ENCODE measurements at places on chromosomes 6 and 20.
A peak's percentile ranks its signal among the peaks of the same experiment; 100 is the strongest.

- DNase-seq = no peak
Observed at GRCh38 chr20:61705386-61706258, 360.1 kb downstream of the TAF4 start.

GRCh38 chr6:318243-318890 lies 26.1 kb downstream of the DUSP22 start:
- no peak for DNase-seq

GRCh38 chr6:119562168-119562567 lies 212.6 kb upstream of the MAN1A1 start:
- DNase-seq = no peak

- DNase-seq = peak; percentile 16
Observed at GRCh38 chr6:56046576-56046975, 171.2 kb upstream of the BMP5 start.

DNA sequence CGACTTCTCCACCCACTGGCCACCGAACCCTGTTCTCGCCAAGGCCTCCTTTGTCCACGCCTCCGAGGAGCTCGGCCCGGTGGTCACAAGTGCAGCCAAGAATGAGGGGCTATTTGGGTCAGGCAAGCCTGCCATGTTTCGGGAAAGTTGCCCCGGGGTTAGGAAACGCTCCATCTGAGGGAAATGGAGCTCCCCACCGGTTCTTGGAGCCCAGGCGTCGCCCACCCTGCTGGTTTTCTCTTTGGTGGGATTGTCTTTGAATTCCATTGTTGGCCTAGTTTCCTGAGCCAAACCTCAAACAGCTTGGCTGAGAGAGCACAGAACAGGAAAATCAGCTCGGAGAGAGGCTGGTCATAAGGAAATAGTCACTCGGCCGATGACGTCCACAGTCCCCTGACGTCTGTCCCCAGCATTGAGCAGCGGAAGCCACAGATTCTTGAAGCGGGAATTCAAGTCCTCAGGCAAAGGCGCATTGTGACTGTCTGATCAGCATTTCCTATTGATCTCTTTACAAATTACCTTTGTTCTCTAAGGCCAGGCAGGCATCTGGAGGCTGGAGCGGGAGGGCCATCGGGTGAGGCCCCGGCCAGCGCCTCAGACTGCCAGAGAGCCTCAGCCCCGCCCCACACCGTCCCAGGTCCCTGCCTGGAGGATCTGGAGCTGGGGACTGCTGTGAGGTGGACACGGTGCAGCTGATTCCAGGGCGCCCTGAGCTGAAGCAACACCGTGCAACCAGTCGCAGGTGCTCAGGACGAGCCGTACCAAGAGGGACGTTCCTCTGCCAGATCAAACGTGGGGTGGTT lies 138.6 kb downstream of the DLL1 start:
- DNase-seq = peak; percentile 80

DNA sequence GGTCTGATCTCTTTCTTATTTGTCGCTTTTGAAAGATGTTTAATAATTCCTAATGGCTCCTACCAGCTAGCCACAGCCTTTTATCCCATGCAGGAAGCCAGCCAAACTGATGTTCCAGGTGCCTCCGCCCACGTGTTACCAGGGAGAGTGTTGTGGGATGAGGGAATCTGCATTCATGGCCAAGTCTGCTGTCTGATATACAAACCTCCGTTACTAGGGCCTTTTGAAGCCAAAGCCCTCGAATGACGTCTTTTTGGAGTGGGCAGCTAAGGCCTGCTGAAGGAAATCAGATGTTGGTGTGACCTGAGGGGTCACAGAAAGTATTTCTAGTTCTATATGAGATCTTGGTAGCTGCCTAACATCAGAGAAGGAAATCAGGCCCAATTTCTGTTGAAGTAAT lies 21.3 kb downstream of the STK35 start:
- DNase-seq = no peak

DNA sequence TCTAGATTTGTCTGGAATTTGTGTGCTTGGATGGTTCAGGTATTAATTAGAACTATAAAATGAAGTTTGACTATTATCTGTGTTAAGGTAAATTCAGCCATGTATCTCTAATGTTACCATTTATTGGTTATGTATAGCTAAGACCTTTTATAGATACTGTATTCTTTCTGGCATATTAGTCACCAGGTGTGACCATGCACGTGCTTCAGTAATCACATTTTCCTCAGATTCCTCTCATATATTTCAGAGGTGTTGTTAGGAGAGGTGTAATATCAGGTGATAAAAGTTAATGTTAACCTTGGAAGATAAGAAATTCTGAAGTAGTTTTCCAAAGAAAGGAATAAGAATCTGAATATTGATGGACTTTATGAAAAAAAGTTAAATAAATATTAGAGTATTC lies 194.5 kb upstream of the KHDRBS2 start:
- no peak for DNase-seq

- no peak for DNase-seq
Observed at GRCh38 chr6:14703586-14703985, 542.3 kb upstream of the JARID2 start.

GRCh38 chr20:33693289-33693688 lies 7.1 kb upstream of the E2F1 start:
- DNase-seq = no peak

GRCh38 chr6:43287717-43288679 lies 10.1 kb upstream of the SLC22A7 start:
- DNase-seq = no peak

- no peak for DNase-seq
Observed at GRCh38 chr20:6838181-6838826, 70.8 kb downstream of the BMP2 start.

GRCh38 chr6:25726122-25726911 lies 28.2 kb upstream of the SLC17A4 start:
- DNase-seq = no peak

- peak; percentile 83 for DNase-seq
Observed at GRCh38 chr20:59299945-59300332, 472 bp upstream of the EDN3 start.

GRCh38 chr20:2751878-2752566 lies 48.4 kb downstream of the CPXM1 start:
- no peak for DNase-seq

DNA sequence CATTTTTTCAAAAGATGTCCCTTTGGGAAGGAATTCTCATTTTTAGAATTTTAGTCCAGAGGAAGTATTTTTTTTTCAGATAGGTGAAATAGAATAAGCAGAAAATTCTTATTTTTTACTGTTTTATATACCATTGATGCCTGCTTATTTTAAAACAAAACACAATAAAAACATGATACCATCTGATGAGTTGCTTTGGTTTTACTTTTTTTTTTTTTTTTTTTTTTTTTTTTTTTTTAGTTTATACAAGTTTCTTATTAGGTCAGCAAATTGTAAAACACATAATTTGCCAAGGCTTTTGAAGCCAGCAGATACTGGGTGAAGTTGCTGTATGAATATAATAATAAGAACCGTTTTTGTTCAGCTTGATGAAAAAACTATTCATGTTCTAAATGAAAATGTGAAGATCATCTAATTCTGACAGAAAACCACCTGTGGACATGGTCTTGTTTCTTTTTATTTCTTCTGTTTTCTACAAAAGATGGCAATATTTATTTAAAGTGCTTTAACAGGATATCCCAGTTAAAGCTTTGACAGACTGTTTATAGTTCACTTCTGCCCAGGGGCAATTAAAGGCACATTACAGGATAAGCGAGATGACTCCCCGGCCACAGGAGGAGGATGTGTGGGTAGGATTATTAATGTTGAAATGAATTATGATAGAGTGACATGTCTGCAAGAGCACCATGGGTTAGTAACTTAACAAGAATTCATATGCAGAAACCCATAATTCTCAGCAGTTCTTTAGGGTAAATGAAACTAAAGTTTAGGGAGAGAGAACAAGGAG lies 31.1 kb downstream of the MYB start:
- no peak for DNase-seq

DNA sequence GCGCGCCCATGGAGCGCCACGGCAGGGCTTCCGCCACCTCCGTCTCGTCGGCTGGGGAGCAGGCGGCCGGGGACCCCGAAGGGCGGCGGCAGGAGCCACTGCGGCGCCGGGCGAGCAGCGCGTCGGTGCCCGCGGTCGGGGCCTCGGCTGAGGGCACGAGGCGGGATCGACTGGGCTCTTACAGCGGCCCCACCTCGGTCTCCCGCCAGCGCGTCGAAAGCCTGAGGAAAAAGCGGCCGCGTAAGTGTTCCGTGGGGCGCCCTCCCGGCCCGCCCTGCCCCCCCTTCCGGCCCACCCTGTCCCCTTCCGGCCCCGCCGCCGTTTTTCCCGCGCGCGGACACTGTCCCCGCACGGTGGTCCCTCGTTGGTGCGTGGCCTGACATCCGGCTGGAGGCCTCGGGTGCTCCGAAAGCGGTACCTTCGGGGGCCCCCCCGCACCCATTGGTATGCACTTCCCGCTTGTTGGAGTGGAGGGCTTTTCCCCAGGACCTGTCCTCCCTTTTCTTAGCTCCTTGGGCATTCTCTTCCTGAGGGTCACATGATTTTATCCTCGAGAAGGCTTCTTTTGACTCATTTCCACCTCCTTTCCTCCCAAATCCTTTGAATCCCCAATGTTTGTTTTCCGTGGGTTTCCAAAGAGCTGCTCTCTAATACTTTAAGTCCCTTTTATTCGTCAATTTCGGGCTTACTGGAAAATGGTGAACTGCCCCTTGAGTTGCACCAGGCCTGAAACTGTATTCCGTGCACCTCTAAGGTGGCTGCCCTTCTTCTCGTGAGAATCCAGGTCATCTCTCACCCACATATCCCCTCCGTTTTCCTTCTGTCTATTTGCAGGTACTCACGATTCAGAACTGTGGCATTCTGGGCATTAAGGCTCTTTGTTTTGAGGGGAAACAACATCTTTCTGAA lies 556 bp downstream of the PANK2 start:
- DNase-seq = peak; percentile 16

- DNase-seq = no peak
Observed at GRCh38 chr6:87251225-87251624, 71.2 kb upstream of the SMIM8 start.

DNA sequence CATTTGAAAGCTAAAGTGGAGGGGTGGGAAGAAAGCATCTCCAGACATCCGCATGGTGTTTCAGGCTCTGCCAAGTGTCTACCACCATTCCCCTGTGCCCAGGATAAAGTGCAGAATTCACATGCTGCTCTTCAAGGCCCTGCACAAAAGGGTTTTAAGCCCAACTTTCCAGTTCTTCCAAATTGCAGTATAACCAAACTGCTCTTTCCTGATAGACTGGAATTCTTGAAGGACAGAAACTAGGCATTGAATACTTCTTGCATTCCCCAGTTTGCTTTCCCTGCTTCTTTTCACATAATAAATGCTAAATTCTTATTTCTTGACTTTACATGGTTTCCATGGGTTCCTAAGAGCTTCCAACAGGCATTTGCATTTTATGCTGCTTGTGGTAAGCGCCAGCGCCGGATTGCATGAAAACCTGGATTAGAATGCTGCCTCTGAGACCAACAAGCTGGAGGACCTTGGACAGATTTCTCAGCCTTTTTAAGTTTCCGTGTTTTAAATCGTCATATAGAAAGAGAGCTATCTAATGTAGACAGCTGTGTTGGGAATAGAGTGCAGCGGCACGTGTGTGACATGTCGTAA lies 7.9 kb downstream of the SOX4 start:
- DNase-seq = no peak

- no peak for DNase-seq
Observed at GRCh38 chr20:62952968-62953838, 694 bp downstream of the SLC17A9 start.

DNA sequence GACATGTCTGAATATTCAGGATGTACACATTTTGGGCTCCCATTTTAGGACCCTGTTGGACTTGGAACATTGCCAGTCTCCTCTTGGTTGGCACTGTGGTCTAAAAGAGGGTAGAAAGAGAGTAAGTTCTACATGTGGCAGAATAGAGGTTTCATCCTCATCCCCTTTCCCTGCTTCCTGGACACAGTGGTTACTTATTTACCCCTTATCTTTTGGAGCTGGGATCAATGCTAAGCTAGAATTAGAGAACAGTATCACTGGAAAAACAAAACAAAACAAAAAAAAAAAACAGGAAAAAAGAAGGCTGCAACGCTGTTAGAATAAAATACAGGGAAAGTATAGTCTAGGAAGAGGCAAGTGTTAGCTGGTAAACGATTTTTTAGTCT lies 790.6 kb downstream of the MAFB start:
- DNase-seq = no peak

DNA sequence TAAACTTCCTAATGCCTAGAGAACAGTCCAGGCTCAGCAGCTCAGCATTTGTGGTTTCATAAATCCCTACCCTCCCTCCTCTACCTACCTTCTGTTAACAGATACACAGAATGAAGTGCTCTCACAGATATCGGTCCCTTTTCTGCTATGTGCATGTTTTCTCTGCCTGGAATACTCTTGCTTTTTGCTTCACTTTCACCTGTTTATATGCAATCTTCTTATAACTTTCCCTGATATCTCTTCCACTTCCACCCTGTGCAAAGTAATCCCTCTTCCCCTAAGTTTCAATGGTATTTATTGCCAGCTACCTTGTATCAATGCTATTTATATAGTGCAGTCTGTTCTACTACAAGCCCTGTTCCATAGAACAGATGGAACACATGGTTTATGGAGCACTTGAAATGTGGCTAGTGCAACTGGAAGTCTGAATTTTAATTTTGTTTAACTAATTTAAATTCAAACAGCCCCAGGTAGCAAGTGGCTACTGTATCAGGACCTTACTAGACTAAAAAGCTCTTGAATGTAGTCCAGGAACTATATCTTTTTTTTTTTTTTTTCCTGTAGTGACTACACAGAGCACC lies 3.1 kb upstream of the TAB2 start:
- no peak for DNase-seq

- no peak for DNase-seq
Observed at GRCh38 chr6:79946272-79947190, 822 bp downstream of the ELOVL4 start.

DNA sequence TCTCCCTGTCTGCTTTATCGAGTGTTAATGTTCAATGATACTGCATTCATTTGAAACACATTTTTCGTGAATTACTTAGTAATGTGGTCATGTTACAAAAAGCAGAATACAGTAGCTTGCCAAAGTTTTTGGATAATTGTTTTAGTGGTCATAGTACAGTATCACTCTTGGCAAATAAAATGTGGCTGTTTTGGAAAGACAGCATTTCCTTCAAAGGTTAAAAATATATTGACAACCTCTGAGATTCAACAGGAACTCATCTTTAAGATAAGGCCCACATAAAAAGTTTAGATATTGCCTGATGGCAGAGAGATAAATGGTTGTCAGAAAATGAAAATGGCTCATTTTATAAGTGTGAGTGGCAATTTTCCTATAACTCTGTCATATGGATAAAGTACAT lies 297.7 kb upstream of the MAN1A1 start:
- no peak for DNase-seq

DNA sequence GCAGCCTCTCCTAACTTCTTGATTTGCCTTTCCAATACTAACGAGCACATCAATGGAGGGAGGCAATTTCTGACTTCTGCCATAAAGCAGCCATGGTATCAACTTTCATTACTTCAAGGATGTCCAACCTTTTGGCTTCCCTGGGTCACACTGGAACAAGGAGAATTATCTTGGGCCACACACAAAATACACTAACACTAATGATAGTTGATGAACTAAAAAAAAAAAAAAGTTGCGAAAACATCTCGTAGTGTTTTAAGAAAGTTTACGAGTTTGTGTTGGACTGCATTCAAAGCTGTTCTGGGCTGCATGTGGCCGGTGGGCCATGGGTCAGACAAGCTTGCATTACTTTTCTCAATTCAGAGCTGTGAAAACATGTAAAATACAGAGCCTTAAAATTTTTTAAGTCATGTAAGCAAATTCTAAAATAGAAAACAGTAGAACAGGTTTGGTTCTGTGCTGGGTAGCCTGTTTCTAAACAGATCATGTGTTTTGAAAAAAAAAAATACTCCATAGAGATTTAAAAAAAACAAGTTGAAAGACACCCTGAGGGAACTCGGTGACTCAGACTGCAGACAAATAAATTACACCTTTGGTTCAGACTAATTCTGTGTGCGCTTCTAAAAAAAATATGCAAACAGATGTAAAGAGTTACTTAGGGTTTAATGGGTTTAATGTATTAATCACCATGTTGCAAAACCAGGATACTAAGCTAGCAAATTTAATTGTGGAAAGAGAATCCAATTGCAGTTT lies 43.6 kb upstream of the SLC22A23 start:
- DNase-seq = no peak
